NCI-H187 (cell line): ENCODE measurements at places on chromosomes 6 and 20.
A peak's percentile ranks its signal among the peaks of the same experiment; 100 is the strongest.

- no peak for DNase-seq
These were observed 283.0 kb downstream of the CDH4 start for GRCh38 chr20:61535091-61535490.

GRCh38 chr6:46556053-46556452 lies 64.8 kb upstream of the RCAN2 start:
- no peak for DNase-seq

DNA sequence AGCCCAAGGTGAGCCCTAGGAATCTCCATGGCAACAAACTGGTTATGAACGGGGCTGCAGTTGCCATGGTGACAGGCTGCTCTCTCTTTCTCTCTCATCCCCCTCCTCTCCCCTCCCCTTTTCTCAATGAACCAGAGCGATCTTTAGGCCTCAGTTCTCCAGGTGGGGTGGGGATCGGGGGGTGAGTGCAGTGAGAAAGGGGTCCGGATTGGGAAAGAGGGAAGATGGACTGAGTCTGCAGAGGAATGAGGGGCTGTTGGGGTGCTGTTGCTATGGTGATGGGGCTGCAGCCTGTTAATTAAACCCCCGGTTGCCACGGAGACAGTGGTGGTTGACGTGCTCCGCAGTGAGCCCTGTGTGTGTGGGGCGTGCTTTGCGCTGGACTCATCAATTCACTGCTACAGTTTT lies 3.6 kb upstream of the SLC12A5 start:
- no peak for DNase-seq

DNA sequence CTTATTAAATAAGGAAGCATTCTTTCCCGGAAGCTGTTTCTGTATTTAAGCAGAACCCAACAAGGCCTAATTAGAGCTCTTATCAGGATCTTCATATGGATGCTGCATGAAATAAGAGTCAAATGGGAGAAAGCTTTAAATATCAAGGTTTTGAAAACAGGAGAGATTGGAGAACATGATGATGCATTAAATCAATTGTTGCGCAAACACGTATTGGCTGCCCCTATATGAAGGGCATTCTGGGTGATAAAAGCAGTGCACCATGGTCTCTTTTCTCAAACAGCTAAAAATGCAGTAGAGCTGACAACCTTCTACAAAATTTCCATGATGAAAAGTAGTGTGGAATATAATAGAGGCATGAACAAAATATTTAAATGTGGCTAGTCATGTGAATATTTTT lies 98.9 kb downstream of the TBXT start:
- no peak for DNase-seq

GRCh38 chr6:39095578-39095977 lies 19.4 kb downstream of the SAYSD1 start:
- DNase-seq: no peak

GRCh38 chr6:88910922-88911778 lies 52.3 kb downstream of the RNGTT start:
- no peak for DNase-seq

- no peak for DNase-seq
These were observed 214.4 kb upstream of the KCNG1 start for GRCh38 chr20:51237278-51237677.

GRCh38 chr6:15874821-15875220 lies 212.0 kb upstream of the DTNBP1 start:
- DNase-seq: no peak

DNA sequence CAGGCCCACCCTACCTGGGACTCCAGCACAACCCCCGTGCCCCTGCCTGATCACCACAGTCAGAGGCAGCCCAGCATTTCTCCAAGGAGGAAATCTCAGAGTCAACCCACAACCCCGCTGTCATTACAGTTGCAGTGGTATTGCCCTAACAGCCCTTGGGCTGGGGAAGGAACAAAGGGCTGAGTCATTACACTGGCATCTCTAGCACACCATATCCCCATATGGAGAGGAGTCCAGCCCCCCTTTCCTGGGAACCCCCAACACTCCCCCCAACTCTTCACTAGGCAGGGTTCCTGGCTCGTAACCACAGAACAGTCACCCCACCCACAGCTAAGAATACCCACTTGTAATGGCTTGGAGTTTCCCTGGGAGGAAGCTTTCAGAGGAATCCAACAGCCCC lies 149.4 kb upstream of the OGFRL1 start:
- no peak for DNase-seq

- no peak for DNase-seq
These were observed 110.1 kb upstream of the SIM1 start for GRCh38 chr6:100574836-100575235.

DNA sequence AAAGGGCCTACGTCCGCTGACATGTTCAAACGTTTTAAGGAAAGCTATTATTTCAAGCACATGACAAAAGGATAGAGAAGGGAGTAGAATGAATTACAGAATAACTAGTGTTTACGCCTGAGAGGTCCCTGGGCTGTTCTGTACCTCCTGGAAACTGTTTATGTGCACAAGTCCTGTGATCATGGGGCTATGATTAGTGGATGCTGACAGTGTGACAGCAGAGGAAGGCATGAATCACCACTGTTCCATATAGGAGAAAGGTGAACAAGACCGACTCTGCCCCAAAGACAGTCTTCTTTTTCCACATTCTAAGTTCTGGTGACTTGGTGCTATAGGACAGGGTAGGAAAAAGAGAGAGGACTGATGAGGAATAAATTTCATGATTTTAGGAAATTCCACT lies 249.2 kb upstream of the PRDM1 start:
- DNase-seq: no peak

DNA sequence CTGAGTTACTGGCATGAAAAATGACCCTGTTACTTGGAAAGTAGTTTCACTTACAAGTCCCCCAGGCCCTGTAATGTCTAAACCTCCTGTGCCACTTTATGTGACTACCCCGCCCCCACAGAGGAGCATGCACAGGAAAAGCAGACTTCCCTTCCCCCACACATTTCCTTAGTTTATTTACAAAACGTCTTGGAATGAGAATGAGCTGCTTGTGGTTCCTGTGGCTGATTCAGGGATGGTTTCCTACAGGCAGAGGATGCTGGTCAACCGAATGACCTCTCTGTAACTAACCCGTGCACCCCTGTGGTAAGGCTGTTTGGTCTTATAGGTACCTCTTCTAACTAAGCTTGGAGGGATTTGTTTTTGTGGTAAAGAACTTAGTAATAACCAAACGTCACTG lies 28.5 kb downstream of the RSPO3 start:
- DNase-seq: no peak

DNA sequence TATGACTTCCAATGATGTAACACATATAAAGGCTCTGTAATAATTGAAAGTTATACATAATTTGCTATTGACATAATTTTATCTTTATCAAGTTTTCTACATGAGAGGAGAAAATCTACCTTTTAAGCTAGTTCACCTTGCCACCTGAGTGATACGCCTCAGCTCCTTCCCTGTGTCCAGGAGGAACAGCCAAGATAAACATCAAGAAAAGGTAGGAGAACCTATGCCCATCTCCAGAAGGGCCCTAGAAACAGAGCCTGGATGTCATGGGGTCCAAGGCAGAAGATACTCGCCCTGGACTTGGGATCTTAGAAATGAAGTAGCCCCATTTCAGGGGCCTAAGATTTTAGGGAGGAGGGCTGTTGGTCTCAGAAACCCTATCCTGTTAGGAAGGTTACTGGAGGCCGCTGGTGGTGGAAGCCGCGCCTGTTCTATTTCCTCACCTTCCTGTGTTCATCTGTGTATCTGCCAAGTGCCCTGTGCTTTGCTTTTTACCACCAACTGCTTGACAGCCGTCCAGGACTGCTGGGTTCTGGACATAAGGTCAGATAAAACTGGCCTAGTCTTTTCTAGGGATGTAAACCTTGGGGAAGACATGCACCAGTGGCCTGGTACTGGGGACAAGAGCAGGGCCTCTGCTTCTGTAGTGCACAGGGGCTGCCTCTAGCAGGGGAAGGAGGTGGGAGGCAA lies 178.5 kb downstream of the ARID1B start:
- DNase-seq: no peak

DNA sequence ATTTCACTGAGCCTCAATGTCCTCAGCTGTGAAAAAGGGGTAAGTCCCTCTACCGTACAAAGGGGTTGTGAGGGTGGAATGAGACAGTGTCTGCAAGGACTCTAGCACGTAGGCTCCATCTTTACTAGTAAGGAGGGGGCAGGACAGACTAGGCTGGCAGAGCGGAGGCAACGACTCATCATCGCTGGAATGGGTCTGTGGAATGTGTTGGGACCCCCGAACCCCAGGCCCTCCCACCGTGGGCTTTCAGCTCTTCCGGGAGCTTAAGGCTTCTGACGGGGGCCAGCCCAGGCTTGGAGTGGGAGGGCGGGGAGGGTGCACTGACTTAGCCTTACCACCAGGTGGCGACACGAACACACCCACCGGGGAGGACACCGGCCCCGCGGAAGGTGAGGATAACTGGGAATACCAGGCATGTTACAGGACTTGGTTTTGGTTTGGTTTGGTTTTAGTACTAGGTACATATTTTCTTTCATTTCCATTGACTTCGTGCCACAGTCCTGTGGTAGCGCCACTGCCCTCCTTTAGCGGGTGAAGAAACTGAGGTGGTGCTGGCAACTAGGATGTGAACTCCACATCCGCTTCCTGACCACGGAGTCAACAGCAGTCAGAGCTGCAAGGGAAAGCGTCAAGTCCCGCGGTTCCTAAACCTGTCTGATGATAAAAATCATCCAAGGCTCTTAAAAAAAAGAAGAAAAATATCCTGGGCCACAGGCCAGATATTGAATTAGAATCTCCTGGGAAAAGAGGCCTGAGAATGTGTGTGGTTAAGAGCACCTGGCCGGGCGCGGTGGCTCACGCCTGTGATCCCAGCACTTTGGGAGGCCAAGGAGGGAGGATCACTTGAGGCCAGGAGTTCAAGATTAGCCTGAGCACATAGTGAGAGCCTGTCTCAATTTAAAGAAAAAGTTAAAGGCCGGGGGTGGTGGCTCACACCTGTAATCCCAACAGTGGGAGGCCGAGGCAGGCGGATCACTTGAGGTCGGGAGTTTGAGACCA lies 10.3 kb upstream of the TULP1 start:
- DNase-seq: peak; percentile 11

- no peak for DNase-seq
These were observed 570 bp downstream of the RAB44 start for GRCh38 chr6:36698196-36698595.

GRCh38 chr20:60695226-60696000 lies 556.6 kb upstream of the CDH4 start:
- DNase-seq: no peak

GRCh38 chr20:25672659-25673235 lies 23.9 kb downstream of the ZNF337 start:
- DNase-seq: no peak

DNA sequence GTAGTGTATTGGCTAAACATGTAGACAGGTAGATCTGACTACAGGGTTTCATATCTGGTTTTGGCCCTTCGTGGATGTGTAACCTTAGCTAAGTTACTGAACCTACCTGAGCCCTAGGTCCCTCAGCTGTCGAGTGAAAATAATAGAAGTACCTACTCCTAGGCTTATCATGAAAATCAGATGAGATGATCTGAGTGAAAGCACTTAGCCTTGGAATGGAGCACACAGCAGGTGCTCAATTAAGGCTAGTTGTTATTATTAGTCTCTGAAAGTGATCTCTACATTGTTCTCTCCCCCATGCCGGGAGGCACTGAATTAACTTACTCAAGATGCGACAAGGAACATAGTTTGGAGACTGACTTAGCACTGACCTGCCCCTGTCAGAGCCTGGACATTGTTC lies 174.7 kb upstream of the ZNF217 start:
- DNase-seq: no peak

DNA sequence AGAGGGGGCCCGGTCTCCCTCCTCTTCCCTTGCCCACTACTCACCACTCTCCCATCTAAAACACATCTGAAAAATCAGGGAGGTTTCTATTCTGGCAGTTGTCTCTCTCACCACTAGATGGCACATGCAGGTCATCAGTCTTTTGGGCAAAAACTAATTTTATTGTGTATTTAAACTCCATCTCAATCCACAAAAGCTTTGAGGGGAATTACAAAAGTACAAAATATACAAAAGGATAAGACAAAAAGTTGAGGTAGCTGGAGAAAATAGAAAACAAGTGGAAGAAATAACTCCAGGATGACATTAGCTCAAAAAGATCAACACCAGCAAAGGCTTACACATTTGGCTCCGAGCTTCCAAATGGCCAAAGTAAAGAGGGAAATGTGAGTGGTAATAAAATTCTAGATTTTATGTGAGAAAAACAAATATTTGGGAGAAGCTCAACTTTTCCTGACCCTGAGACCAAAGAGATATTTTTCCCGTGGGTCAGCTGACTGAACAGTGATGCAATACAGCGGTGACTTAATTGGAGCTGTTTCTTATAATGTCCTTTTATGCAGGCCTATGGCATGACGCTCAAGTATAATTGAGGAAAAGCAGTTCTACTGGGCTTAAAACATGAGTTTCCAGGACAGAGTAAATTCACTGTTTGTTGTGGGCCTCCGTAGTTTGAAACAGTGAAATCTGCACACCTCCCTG lies 79.8 kb upstream of the CHD6 start:
- no peak for DNase-seq

DNA sequence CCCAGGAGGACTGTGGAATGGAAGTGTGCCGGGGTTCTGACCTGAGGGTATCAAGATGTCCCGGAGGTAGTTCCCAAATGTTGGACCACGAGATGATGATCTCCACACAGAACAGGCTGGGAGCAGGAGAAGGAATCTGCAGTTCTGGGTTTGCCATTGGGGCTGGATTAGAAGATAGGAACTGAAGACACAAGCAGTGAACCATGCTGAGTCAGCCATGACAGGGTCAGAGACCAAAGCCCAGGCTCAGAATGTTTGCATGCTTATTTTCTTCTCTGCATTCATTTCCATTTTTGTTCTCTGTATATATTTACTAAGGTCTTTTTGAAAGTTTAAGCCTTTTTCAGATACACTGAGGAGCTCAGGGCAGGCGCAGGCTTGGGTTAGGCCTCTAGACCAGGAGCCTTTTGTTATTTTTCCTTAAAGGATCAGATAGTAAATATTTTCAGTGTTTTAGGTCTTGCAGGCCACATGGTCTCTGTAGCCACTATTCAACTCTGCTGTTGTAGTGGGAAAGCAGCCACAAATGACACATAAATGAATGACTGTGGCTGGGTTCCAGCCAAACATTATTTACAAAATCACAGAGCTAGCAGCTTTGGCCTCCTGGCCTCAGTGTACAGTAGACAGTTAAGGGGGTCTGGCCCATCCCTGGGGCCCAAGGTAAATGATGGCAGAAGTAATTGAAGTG lies 28.5 kb downstream of the SLC35D3 start:
- DNase-seq: no peak

DNA sequence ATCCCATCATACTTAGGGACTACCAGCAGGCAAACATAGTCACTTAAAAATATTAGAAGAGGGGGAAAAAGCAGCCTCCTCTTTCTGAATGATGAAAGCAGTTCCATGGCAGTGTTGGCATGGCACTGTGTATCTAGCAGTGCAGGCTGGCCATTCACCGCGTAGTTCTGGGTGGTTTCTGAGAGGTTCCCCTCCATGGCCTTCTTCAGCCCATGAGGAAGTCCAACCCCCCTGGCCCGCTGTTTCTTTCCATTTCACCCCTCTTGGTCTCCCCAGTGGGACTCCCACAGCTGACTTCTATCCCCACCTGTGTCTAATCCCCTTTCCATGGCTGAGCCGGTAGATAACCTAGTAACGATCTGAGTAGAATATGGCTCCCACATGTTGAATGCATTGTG lies 17.0 kb downstream of the PPARD start:
- no peak for DNase-seq
